ENCODE measurements at places on chromosomes 7 and 10.

DNA sequence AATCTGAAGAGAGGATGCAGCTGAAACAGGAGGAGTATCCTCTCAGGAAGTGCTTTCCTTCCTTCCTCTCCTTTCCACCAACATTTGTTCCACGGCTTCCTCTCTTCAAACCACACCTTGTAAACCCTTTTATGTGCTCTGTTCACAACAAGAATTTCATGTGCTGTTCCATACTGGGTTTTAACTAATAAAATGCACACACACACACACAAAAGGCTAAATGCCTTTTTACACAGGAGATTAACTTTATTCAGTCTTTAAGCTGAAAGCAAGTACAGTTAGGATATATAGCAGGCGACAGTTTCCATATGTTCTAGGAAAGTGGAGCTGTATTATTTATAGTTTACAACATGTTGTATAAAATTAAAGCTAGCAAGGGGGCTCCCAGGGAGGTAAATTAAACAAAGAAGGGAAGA is 106.7 kb downstream of the REEP3 start:
- DNase-seq: no peak

- peak; percentile 3 for DNase-seq
Measured at GRCh38 chr7:30348083-30348560, 63.7 kb downstream of the ZNRF2 start.

DNA sequence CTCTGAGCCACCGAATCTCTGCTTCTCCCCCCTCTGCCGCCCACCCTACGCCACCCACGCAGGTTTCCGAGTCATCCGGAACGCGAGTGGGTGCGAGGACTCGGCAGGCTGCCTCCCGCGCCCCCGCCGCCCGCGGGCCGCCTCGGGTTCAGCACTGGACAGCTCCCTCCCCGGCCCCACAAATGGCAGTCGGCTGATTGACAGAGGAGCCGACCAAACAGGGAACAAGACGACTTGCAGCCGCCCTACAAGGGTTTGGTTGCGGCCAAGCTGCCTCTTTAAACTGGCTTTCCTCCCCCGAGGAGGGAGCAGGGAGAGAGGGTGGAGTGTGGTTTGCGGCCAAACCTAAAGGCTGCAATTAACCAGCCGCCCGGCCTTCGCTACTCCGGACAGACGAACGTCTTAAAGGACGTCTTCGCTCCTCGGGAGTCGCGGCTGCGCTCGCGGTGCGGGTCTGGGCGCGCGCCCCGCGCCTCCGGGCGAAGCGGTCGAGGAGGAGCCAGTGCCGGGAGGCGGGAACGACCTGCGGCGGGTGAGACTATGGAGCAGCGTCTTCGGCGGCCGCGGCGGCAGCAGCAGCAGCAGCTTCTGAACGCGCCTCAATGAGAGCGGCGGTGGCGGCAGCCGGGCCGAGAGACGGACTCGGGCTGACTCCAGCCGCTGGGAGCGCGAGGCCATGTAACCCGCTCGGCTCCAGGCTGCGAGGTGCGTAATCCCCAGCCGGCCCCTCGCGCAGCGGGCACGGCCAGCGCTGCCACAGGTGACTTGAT is at the start of gene GPR158:
TSS of gene GPR158 (plus strand) at position 541 of the 770 bp plus-strand sequence. CDS start 420 bp downstream, outside the sequence.
- DNase-seq: peak; percentile 9

- DNase-seq: no peak
Measured at GRCh38 chr10:13997650-13998049, 333.1 kb downstream of the FRMD4A start.

GRCh38 chr10:6738112-6738768 is 158.2 kb upstream of the PRKCQ start:
- DNase-seq: no peak

- no peak for DNase-seq
Measured at GRCh38 chr10:86899132-86899531, 58.3 kb downstream of the MMRN2 start.

DNA sequence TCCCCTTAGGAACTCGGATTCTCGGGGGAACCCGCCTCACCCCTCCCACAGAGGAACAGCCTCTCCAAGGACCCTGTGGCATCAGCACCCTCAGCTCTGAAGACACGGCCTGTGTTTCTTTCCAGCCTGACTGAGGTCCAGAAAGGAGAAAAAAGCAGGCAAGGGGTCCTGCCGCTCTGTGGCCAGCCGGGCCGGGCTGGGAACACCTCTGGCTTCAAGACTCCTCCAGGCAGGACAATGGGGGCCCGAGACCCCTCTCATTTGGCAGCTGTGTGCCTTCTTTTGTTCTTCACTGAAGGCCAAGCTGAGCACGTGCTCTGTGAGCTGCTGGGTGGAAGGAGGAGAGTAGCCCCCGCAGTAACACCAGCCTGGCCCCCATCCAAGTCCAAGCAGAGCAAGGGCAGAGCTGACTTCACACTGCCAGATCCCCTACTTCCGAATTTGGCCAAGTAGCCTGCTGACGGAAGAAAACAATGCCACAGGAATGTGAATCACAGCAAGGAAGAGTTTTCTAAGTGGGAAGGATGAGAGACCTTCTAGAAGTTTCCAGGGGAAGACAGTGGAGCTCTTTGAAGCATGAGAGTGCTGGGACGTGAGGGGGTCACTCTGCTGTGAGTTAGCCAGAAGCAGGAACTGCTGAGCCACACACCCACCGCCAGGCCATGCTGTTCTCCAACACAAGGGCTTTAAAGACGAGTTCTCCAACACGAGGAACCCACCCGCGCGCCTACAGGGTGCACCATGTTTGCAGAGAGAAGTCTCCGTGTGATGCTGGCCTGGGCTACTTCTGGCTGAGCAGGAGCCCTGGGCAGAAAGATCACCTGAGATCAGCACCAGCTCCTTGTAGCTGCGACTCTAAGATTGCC is 3.1 kb downstream of the CNPY1 start:
- no peak for DNase-seq

GRCh38 chr7:149692557-149692982 is 80.8 kb downstream of the ZNF467 start:
- DNase-seq: no peak

- DNase-seq: no peak
Measured at GRCh38 chr10:283916-284356, 148.7 kb downstream of the ZMYND11 start.

DNA sequence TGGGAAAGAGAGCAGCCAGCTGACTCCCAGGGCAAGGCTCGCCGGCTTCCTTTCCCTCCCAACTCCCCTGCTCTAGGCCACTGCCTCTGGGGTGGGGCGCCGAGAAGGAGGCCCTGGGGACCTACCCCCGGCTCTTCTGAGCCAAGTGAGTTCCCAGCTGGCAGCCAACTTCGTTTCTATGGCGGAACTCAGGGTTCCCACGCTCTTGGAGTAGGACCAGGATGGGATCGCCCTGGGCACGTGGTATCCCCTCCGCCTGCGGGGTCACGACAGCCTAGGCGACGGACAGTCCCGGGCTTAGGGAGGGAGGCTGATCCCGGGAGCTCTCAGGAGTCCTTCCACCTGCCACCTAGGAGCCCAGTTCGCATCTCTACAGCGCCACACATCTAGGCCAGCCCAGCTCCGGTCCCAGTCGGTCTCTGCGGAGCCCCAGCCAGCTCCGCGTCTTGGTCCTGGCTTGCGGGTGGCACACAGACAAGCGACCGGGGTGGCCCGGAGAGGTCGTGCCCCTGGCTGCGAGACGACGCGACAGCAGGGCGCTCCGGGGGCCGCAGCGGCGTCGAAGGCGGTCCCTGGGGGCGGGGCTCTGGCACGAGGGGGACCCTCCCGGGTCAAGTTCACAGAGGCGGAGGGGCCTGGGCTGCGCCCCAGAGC is 20.5 kb upstream of the GATA3 start:
- DNase-seq: no peak

- no peak for DNase-seq
Measured at GRCh38 chr10:52855546-52856325, 83.2 kb upstream of the MBL2 start.

DNA sequence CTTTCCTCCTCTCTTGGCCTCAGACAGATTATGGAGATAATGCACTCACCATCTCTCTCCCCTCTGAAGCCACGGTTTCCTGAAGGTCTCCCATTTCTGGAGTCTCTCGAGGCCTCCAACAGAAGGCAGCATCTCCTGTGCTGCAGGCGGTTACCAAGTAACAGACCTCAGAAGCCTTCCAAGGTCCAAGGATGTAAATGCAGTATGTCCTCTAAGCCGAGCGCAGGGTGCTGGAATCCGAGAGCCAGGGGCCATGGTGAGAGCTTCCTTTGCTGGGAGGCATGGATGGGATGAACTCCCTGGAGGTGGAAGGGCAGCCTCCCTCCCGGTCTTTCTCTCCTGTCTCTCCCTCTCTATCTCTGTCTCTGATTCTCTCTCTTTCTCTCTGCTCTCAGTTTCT is 79.8 kb downstream of the ADARB2 start:
- no peak for DNase-seq

DNA sequence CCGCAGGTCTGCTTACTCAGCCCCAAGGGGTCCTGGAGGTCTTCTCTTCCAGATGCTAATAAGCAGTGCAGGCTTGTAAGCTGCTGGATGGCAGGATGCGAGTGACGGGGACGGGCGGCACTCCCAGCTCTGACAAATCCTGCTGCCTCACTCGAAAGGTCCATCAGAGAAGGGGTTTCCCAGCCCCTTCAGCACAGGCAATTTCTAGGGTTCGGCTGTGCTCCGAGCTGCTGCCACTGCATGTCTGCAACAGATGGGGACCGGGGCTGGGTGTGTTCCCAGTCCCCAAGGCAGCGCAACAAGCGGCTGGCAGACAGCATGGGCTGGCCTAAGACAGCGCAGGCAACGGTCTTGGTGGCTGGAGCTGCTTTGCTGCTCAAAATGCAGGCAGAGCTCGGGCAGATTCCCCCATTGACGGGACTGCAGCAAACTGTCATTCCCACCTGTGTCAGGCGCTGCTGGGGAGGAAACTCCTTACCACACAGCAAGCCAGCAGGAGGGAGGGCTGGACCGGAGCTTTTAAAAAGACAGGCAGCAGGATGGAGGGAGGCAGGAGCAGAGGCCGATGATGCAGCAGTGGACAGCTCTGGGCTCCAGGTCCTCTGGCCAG is 62.4 kb downstream of the PRKAG2 start:
- DNase-seq: no peak

- no peak for DNase-seq
Measured at GRCh38 chr7:110568932-110569331, 522.0 kb upstream of the LRRN3 start.

DNA sequence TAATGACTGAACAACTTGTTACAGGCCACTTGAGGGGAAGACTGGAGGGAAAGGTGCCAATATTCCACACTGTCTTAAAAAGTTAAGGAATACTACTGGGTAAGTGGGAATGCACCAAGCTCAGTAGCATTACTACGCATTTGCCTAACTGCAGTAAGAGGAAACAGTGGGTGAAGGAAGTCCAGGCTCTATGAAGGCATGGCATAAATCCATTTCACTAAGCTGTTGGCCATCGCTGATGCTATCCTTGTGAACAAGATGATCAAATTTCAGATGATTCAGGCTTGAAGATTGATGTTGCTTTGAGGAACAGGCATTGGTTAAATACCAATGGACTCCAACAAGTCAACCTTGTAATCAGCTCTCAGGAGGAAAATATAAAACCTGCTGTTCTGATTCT is 44.2 kb upstream of the TES start:
- no peak for DNase-seq

- no peak for DNase-seq
Measured at GRCh38 chr7:39355664-39356063, 210.5 kb upstream of the YAE1 start.

DNA sequence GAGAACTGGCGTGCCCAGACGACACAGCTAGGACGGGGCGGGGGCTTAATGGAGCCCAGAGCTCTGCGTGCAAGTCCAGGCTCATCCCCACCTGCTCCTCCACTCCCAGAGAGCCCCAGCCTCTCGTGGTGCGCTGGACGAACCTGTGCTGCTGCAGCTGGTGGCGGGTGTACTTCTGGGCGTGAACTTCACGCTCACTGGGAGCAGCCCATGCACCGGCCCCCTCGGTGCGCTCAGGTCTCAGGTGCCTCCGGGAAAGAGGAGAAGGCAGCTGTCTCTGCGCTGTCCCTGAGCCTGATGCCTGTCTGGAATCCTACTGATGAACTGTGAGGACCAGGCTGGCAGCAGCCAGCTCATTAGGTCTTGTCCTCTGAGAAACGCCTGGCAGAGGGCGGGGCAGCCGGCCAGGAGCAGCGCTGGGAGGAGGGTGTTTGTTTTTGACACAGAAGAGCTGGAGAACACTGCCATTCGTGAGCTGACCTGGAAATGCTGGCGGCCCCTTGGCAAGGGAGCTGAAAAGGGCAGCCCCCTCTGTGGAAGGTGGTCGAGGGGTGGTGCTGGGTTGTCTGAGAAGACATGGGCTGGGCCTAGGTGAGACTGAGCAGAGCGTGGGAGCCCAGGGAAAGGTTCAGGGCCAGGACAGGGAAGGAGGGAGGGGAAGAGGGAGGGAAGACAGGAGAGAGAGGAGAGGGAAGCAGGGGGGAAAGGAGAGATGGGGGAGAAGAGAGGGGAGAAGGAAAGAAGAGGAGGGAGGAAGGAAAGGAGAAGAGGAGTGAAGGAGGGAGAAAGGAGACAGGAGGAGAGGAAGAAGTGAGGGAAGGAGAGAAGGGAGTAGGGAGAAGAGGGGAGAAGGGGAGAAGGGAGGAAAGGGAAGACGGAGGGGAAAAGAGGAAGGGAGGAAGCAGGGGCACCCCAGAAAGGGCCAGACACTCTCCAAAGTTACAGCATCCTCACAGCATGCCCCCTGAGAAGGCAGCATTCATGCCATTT is 53.5 kb upstream of the TNS3 start:
- DNase-seq: no peak

Measured in effector CD8-positive, alpha-beta T cell (primary cell).